Lung (tissue), 17 donors: ENCODE measurements at places on chromosomes 2 and 18. TPM values are rescaled to one million over a fixed set of nuclear protein-coding genes. Genes with fewer than 3 reads are reported as not detected.

WNT6 gene
- 0.54 TPM for total RNA-seq

CFAP210 gene
- total RNA-seq: 7.2 TPM

DNA sequence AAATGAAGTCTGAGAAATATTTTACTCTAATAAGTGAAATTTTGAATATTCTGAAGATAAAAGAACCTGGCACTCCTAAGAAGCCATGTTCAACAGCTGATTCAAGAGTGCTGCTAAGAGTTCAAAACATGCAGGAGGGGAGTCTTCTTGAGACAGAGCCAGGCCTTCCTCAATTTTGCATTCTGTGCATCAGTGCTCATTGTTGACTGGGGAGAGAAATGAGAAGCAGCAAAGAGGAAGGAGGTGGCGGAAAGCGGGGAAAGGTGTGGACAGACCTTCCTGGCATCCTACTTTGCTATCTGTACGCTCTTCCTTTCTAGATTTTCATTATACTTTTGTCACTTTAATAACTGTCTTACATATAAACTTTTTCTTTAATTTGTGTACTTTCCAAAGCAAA is 29.7 kb upstream of the TXNDC2 start:
- no peak for DNase-seq

ARL6IP6 gene
- 17.9 TPM for total RNA-seq

GRCh38 chr18:52875725-52876124 is 535.7 kb downstream of the DCC start:
- no peak for DNase-seq

DNA sequence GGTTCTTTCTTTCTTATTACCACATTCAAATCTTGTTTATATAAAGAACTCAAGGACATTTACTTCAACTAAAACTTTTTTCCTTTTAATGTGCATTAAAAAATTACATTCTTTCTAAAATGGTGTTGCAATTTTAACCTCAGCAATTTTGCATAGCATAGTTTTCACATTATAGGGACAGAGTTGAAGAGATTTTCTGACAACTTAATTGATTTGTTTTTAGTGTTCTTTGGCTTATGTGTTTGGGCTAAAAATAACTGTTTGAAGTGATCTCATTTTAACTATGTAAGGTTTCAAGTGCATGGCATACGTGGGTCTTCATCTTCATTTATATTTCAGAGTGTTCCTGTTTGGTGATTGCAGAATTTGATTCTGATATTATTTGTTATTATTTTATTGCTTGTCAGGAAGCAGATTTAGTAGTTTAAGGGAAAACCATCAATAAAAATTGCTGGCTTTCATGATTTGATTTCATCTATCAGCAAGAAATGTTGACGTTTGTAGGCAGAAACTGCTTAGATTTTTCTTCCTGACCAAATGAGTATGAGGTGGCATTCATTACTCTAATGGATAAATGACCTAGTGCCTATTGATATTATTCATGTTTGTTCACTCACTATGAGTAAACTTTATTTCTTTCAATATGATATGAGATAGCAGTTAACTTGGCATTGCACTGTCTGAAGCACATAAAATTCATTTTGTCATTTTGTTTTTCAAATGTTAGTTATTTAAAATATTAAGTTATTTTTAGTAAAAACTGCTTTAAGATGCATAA is 398.4 kb downstream of the NUP35 start:
- peak; percentile 4 for DNase-seq

DNA sequence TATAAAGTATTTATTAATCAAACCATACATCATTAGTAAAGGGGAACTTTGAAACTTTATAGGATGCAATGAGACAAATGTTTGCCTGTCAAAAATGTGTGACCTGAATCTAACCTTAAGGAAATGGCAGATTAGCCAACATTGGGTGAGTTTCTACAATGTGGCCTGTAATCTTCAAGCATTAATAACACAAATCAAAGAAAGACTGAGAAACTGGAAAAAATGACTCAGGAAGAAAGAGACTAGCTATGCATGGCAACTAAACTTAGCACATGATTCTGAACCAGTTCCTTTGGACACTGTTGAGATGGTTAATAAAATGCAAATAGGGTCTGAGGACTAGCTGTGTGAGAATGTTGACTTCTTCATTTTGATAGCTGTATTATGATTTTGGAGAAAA is 628.6 kb upstream of the ID2 start:
- DNase-seq: no peak

FECH gene
- total RNA-seq: 28.3 TPM

GRCh38 chr2:241873803-241874110 is 4.2 kb downstream of the RTP5 start:
- DNase-seq: no peak

DNA sequence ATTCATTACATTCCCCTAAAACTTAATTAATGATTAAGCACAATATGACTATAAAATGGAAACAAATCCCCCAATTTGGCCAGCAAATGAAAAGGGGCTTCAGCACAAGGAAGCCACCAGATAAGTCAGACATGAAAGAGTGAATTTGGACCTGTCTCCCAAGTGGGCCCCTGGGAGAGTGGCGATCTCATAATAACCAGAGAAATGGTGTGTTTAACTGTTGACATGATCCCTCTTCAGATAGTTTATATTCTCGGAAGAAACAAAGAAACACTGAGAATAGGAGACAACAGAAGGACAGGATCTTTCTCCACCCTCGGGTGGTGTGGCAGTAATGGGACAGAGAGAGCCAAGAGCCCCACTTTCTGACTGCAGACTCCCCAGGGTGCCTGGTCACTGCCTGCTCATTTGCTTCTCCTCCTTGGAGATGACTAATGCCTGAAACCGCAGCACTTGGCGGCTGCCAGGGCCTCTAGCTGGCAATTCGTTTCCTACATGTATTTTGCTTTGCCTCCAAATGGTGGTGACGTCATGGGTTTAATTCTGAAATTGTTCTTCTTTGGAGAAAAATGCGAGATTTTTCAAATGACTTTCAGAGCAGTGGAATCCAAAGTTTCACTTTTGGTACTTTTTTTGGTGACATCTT is 46.4 kb upstream of the SPP2 start:
- DNase-seq: no peak

DNA sequence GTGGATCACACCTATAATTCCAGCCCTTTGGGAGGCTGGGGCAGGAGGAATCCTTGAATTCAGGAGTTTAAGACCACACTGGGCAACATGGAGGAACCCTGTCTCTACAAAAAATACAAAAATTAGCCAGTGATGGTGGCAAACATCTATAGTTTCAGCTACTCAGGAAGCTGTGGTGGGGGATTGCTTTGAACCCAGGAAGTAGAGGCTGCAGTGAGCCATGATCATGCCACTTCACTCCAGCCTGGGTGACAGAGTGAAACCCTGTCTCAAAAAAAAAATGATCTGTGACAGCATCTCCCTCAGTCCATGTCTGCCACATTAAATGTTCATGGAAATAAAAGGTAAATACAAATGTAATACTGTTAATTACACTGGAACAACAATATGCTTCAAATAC is 121.4 kb upstream of the COL5A2 start:
- DNase-seq: no peak

DNA sequence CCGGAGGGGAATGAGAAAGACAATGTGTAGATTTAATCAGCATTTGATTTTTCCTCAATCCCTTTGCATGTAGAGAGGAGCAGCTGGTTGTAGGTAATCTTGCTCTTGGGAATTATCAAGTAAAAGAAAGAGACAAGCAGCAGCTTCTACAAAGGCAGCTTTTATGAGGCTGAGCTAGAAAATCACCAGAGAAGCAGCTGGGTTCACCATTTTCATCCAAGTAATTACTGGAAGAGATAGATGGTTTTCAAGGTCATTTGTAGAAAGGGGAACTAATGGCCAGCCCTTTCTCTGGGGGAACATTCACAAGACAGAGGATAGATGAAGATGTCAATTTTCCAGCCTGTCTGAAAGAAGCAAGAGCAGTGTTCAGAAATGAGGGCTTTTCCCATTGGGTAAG is 113.0 kb downstream of the RND3 start:
- no peak for DNase-seq

GRCh38 chr18:31225668-31226067 is 63.0 kb upstream of the DSC1 start:
- no peak for DNase-seq

DNA sequence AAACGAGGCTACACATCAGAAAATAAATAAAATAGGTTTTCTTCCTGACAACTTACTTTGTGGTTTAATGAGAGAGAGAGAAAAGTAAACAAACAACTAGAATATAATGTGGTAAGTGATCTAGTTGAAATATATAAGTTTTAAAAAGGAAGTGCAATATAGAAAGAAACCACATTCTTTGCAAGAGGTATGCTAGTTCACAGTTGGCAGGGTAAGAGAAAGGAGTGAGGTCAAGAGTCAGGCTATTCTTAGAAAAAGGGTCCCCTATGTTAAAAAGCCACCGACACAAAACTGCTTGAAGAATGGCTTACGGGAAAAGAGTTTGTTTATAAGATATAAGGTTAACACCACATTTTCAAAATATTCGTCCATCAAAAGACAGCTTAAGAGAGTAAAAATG is 462.1 kb downstream of the ERBB4 start:
- no peak for DNase-seq

- DNase-seq: no peak
Observed at GRCh38 chr18:38563396-38563980, 997.9 kb upstream of the CELF4 start.

GPBAR1 gene
- 0.60 TPM for total RNA-seq

BIRC6 gene
- total RNA-seq: 80.7 TPM

BCL11A gene
- 7.6 TPM for total RNA-seq

GRCh38 chr2:234865040-234865439 is 86.8 kb upstream of the SH3BP4 start:
- DNase-seq: no peak

DSG4 gene
- not detected for total RNA-seq

B4GALT6 gene
- 4.8 TPM for total RNA-seq

DSG1 gene
- not detected for total RNA-seq

MEP1B gene
- total RNA-seq: not detected

- peak; percentile 8 for DNase-seq
Observed at GRCh38 chr2:176325732-176326131, 56.5 kb downstream of the MTX2 start.

GRCh38 chr18:59810735-59811520 is 88.9 kb upstream of the PMAIP1 start:
- no peak for DNase-seq

DNA sequence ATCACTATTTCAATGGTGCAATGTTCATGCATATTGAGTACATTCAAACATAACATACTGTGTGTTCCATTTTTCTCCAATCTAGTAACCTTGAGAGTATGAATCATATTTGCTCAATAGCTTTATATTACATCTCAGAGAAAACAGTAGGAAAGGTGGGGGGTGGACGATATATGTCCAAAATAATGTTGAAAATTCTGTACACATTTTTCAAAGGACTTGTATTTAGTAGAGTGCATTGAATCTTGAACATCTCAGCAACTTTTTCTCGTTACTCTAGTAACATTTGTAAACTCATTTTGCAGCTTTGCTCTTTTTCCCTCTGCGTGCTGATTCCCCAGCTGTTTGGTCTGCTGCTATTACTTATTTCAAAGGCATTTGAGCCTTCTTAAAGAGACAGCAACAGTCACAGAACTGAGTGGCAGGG is 1487.0 kb downstream of the LRP1B start:
- DNase-seq: peak; percentile 67

DNA sequence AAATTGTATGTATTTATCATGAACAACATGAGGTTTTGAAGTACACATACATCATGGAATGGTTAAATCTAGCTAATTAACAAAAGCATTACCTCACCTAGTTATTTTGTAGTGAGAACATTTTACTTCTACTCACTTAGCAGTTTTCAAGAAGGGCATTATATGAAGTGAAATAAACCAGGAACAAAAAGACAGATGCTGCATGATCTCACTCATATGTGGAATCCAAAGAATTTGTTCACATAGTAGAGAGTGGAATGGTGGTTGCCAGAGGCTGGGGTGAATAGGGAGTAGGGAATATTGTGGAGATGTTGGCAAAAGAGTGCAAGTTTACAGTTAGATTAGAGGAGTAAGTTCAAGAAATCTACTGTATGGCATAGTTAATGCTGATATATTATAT is 292.0 kb downstream of the ASXL3 start:
- peak; percentile 19 for DNase-seq

DNA sequence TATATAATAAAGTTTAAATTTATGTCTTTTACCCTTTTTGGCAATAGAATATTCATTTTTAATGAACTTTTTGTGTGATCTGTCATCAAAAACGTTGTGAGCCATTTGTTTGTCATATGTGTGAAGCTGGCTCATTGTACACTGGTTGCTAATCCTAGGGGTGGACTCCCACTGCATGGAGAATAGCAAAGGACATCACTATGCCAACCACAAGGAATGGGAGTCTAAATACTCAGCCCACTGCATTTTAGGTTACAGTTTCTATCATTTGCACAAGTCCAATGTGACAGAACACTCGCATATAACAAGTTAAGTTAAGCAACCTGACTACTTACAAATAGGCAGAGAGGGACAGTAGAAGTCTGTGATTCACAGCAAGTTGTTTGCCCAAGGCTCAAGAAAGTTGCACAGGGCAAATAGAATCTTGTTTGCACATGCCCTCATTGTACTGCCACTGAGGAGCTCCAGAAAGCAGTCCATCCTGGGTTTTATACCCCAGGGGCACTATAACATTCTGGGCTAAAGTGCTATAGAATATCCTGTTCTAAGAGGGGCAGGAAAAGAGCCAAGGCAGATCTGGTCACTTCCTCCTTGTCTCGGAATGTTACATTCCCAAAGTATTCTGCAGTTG is 545.9 kb upstream of the GCFC2 start:
- no peak for DNase-seq

IL36RN gene
- total RNA-seq: 0.09 TPM

DNA sequence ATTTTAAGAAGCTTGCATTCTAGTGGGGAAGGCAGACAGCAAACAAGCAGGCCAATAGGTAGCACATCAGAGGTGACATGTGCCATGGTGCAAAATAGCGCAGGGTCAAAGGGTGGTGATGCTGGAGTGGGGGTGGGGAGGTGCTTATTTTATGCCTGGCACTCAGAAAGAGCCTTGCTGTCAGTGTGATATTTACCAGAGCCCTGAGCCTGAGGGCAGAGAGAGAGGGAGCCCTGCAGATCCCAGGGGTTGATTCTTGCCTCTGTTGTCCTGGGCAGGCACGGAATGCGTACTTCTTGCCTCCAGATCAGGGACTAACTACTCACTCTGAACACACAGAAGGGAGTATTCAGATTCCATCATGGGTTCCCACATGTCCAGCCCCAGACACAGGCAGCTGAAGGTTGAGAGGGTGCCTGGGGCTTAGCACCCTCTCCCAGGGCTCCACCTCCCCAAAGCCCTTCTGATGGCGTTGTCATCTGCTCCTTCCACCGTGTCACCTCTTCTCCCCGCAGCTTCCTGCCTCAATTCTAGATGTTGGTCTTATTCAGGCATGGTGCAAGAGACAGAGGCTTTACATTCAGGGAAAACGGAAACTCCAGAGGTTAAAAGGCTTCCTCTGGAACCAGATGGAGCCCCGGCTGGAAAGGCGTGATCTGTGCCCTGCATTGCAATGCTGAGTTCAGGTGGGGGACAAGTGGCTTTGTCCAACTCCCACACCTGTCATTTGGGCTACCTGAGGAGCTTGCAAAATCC is 252.3 kb downstream of the HAUS1 start:
- DNase-seq: no peak

DNA sequence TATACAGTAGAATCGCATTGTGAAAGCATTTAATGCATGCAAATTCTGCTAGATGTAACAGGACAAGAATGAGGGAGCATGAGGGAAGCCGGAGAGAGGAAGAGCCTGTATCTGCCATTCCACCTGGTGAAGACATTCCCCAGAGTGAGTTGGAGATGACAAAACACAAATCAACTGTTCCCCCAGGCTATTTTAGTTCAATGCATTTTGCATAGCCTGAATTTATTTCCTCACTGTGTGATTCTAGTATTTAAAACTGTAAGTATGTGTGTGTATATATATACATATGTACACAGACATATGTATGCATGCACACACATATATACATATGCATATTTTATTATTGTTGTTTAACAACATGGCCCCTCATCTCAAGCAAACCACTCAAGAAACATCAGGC is 54.7 kb downstream of the CCDC68 start:
- DNase-seq: no peak
